Hair follicle dermal papilla cell (primary cell): ENCODE measurements at places on chromosomes 6 and 20. TPM values are rescaled to one million over a fixed set of nuclear protein-coding genes. Genes with fewer than 3 reads are reported as not detected.

The MLIP gene
- total RNA-seq: not detected in 2 replicates

The TINAG gene
- not detected in 2 replicates for total RNA-seq

The DPPA5 gene
- total RNA-seq: not detected in 2 replicates

The KHDC1L gene
- total RNA-seq: 1.1 TPM in 1 of 2 replicates, not detected in the other

The MOXD1 gene
- 75.3 and 95.6 TPM in 2 replicates for total RNA-seq

The GNAS gene
- total RNA-seq: 617 and 716 TPM in 2 replicates

The KCNB1 gene
- 0.24 and 0.32 TPM in 2 replicates for total RNA-seq

The SLC16A10 gene
- 0.81 TPM in 1 of 2 replicates, not detected in the other for total RNA-seq
